Immature natural killer cell (primary cell): ENCODE measurements at places on chromosomes 2 and 18.

DNA sequence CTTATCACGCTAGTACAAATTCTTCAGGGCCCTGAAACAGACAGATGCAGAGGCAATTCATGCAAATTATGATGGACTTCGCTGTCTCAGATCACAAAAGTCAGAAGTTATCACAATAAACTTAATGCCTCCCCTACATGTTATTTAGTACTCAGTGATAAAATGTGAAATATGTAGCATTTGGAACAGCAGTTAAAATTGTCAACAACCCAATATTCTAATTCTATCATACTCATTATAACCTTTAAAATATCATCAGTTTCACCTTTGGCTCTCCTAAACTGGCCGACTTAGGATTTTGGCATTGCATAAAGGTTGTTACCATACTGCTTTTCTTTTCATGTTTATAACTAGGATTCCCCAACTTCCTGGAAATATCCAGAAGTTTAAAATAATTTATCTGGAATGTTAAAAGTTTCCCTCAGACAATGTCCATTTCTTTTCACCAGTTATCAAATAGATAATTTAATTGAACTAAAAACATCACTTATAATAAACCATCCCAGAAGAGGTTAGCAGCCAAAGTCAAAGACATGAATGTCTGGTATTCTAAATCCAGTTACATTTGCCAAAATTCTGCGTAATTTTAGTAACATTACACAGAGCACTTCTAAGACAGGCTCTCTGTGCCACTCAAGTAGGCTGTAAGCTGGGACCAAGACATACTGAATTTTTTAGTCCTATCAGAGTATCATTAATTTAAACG, 239.8 kb downstream of the RBM43 start:
- H3K4me1 ChIP-seq = no peaks in the 10 kb centered on the region
- H3K36me3 ChIP-seq = no peaks in the 10 kb centered on the region
- no peak for DNase-seq

DNA sequence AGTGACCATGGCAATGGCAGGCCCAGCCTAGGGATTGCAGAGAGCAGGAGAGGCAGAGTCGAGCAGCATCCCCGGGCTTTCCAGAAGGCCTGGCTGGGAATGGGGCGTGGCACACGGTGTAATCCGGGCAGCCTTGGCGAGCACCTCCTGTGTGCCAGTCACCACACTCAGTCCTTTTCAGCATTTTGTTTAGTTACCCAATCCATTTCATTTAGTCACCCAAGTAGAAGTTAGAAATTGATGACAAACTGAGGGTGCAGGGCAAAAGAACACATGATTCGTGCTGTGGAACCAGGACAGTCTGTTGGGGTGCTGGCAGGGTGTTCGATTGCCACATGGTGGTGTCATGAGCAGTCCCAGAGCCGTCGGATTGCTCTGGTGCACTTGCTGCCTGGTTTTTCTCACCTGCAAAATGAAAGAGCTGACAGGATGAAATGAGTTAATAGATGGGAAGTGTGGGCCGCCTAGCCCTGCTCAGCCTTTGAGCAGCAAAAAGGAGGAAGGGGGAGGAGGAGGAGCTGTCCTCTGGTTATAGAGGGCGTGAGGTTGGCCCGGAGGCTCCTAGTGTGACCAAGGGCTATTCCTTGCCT, 299.4 kb downstream of the AGAP1 start:
- DNase-seq = no peak
- peaks cover 4% of the 10 kb centered on the region for H3K27me3 ChIP-seq
- no peak overlapping the region for H3K4me3 ChIP-seq
- H3K27ac ChIP-seq = no peak overlapping the region
- H3K36me3 ChIP-seq = no peaks in the 10 kb centered on the region
- peaks cover 5% of the 10 kb centered on the region for H3K4me1 ChIP-seq

GRCh38 chr2:145617906-145618305, 1098.0 kb upstream of the ZEB2 start:
- peaks cover 2% of the 10 kb centered on the region for H3K27me3 ChIP-seq
- H3K27ac ChIP-seq = no peak overlapping the region
- H3K4me1 ChIP-seq = no peaks in the 10 kb centered on the region
- DNase-seq = no peak
- no peaks in the 10 kb centered on the region for H3K36me3 ChIP-seq

DNA sequence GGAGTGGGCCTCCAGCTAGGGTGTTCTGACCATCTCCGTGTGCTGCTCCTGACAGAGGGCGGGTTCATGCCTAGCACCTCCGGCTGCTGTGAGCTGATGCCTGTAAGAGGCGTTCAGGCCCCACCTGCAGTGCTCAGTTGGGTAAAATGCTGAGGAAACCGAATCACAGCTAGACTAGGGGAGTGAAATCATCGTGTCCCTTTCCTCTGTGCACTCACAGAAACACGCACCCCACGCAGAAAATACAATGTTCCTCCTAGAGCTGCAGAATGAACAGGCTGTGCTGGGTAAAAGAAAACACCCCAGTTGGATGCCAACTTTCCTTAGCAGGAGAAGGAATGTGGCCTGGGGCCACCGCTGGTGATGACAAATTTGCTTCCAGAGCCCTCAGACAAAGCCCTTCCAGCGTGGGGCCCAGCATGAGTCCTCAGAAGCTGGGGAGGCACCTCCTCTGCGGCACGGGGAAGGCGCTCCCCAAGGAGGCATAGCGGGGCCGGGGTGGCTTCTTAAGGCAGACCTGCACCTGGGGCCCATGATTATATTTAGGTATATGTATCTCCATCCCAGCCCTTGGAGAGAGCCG, 16.3 kb upstream of the ARHGEF4 start:
- no peak overlapping the region for H3K4me3 ChIP-seq
- H3K36me3 ChIP-seq = no peaks in the 10 kb centered on the region
- H3K27ac ChIP-seq = no peak overlapping the region
- no peak for DNase-seq
- H3K4me1 ChIP-seq = peaks cover 11% of the 10 kb centered on the region

- no peaks in the 10 kb centered on the region for H3K4me1 ChIP-seq
- no peak for DNase-seq
- H3K27ac ChIP-seq = no peak overlapping the region
- no peaks in the 10 kb centered on the region for H3K36me3 ChIP-seq
Observed at GRCh38 chr2:40341198-40341597, 110.7 kb downstream of the SLC8A1 start.

GRCh38 chr2:79179036-79179435, 19.5 kb upstream of the REG3A start:
- no peak overlapping the region for H3K4me3 ChIP-seq
- no peak overlapping the region for H3K27ac ChIP-seq
- peaks cover 2% of the 10 kb centered on the region for H3K27me3 ChIP-seq

DNA sequence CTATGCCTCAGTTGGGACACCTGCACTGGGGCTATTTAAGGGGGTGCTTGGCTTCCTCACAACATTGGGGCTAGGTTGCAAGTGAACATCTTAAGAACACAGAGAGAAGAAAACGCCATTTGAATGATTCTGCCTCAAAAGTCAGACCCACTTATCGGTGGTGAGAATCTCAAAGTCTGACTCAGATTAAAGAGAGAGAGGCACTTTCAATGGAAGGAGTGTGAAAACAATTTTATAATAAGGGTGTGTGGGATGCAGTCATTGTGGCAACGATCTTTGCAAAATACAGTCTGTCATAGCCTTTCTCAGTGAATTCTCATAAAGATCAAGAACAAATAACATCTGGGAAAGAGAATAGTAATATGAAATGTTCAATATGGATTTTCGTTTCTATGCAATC, 41.8 kb downstream of the CCDC102B start:
- H3K36me3 ChIP-seq = no peaks in the 10 kb centered on the region
- no peak overlapping the region for H3K4me3 ChIP-seq
- no peaks in the 10 kb centered on the region for H3K27me3 ChIP-seq
- no peak overlapping the region for H3K27ac ChIP-seq
- no peak for DNase-seq
- H3K4me1 ChIP-seq = no peaks in the 10 kb centered on the region

GRCh38 chr18:76188097-76188496, 306.9 kb downstream of the ZNF516 start:
- H3K36me3 ChIP-seq = no peaks in the 10 kb centered on the region
- H3K27me3 ChIP-seq = peaks cover 6% of the 10 kb centered on the region
- DNase-seq = no peak
- H3K27ac ChIP-seq = no peak overlapping the region
- H3K4me3 ChIP-seq = no peak overlapping the region

- no peak overlapping the region for H3K4me3 ChIP-seq
- H3K4me1 ChIP-seq = no peaks in the 10 kb centered on the region
- no peak overlapping the region for H3K27ac ChIP-seq
- no peak for DNase-seq
- no peaks in the 10 kb centered on the region for H3K27me3 ChIP-seq
Observed at GRCh38 chr18:68568364-68569155, 146.3 kb downstream of the TMX3 start.

GRCh38 chr18:31931886-31932240, 11.1 kb downstream of the TRAPPC8 start:
- H3K27ac ChIP-seq = no peak overlapping the region
- H3K36me3 ChIP-seq = peaks cover 6% of the 10 kb centered on the region
- no peak for DNase-seq
- H3K4me1 ChIP-seq = peaks cover 2% of the 10 kb centered on the region
- no peak overlapping the region for H3K4me3 ChIP-seq

DNA sequence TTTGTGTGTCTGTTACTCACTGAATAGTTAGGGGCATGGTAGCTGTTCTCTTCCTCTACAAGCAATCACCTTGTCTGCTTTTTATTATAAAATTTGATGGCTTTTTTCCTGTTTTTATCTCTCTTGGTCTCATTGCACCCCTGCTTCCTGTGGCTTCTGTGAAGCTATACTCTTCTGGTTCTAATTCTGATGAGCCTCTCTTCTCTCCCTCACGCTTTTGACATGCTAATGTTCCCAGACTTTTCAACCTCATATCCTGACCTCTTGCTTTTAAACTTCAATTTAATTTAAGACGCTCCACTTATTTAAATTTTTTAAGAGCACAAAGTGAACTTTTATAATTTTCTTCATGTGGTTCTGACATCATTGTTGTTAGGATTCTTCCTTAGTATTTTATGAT, 361.4 kb downstream of the DLGAP1 start:
- H3K36me3 ChIP-seq = no peaks in the 10 kb centered on the region
- no peak overlapping the region for H3K4me3 ChIP-seq
- H3K27me3 ChIP-seq = no peaks in the 10 kb centered on the region
- no peaks in the 10 kb centered on the region for H3K4me1 ChIP-seq
- H3K27ac ChIP-seq = no peak overlapping the region

- peaks cover 48% of the 10 kb centered on the region for H3K4me1 ChIP-seq
- H3K36me3 ChIP-seq = peaks cover 12% of the 10 kb centered on the region
- H3K27me3 ChIP-seq = no peaks in the 10 kb centered on the region
- no peak for DNase-seq
- peak overlapping the region; percentile 78 for H3K27ac ChIP-seq
Observed at GRCh38 chr2:201220102-201220570, 37.2 kb downstream of the CASP10 start.

DNA sequence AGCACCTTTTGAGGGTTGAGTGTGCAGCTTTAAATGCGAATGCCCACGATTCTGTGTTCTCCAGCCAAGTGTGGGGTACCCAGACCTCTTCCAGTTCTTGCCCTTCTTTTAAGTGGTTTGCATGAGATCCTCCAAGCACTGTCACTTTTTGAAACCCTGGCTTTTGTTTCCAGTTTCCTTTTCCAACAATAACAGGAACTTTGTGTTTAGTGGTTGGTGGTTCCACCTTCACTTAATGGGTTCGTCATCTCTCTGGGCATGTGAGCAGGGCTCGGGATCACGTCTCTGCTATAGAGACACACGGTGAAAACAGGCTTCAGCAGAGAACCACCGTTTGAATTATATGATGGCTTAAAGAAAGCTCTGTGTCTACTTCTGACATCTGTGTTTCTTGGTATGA, 197.6 kb downstream of the LDLRAD4 start:
- H3K36me3 ChIP-seq = no peaks in the 10 kb centered on the region
- no peak for DNase-seq
- no peak overlapping the region for H3K27ac ChIP-seq
- peaks cover 1% of the 10 kb centered on the region for H3K27me3 ChIP-seq
- H3K4me1 ChIP-seq = no peaks in the 10 kb centered on the region

- H3K36me3 ChIP-seq = peaks cover 15% of the 10 kb centered on the region
- peaks cover 27% of the 10 kb centered on the region for H3K4me1 ChIP-seq
- H3K27ac ChIP-seq = peak overlapping the region; percentile 60
- no peak for DNase-seq
Observed at GRCh38 chr2:190501702-190502407, 32.7 kb downstream of the NEMP2 start.

DNA sequence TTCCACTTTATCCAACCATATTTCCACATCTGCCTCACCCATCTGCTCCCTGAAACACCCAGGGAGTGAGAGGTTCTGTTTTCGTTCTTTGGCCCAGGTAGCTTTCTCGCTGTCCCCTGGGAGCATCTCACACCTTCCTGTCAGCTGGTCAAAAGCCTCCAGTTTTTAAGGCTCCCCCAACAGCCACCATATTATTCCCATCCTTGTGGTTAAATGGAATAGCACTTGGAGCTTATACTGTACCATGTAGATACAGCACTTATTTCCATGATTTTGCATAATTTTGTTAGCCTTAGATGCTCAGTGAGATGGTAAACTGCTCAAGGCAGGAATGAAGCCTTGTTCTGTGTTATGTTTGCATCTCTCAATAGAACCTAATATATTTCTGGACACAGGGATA, 58.5 kb upstream of the TMEM182 start:
- no peaks in the 10 kb centered on the region for H3K36me3 ChIP-seq
- DNase-seq = no peak
- no peaks in the 10 kb centered on the region for H3K4me1 ChIP-seq
- H3K27me3 ChIP-seq = peaks cover 17% of the 10 kb centered on the region

DNA sequence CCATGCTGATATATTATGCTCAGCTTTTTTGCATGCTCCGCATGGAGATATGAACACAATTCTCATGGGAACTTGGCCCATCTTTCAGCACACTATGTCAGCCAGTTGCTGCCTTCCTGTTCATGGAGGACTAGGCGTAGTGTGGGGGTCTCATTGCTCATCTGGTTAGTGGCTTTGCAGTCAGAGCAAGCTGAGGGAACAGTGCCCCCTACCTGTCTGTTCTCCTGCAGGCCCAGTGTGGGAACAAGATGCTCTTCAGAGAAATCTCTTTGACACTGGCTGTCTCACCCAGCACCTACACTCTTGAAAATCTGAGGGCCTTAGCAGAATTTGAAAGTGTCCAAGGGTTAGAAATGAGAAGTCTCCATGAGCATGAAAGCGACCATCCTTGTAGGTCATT, 47.1 kb downstream of the SPTBN1 start:
- no peaks in the 10 kb centered on the region for H3K4me1 ChIP-seq
- no peak overlapping the region for H3K27ac ChIP-seq

GRCh38 chr2:217186152-217186551, 326.3 kb upstream of the TNP1 start:
- no peak overlapping the region for H3K4me3 ChIP-seq
- H3K4me1 ChIP-seq = no peaks in the 10 kb centered on the region
- DNase-seq = no peak
- no peak overlapping the region for H3K27ac ChIP-seq

- no peaks in the 10 kb centered on the region for H3K4me1 ChIP-seq
- DNase-seq = no peak
- H3K36me3 ChIP-seq = no peaks in the 10 kb centered on the region
- no peak overlapping the region for H3K4me3 ChIP-seq
Observed at GRCh38 chr2:227404585-227405271, 17.0 kb upstream of the SCYGR1 start.
